ENCODE measurements at places on chromosomes 2 and 18. TPM values are rescaled to one million over a fixed set of nuclear protein-coding genes. Genes with fewer than 3 reads are reported as not detected.

Gene MOCOS
- 3.8 TPM for total RNA-seq

Gene ACTG2
- 0.11 TPM for total RNA-seq

Gene SNED1
- 0.43 TPM for total RNA-seq

Gene SRD5A2
- total RNA-seq = 0.04 TPM

Gene TANC1
- 10.6 TPM for total RNA-seq

Gene ALS2
- total RNA-seq = 14.0 TPM

Gene PPIG
- 44.9 TPM for total RNA-seq

Gene RAB6C
- not detected for total RNA-seq

Gene NTSR2
- not detected for total RNA-seq

Data from A549 treated with DMSO at 1 μM for 4 hours (cell line).